Pancreas (tissue), 10 donors: ENCODE measurements at places on chromosomes 16 and 17.

GRCh38 chr16:4920826-4921225, 16.1 kb downstream of the PPL start:
- DNase-seq = no peak
- H3K4me1 ChIP-seq = peaks cover 16% of the 10 kb centered on the region
- H3K4me3 ChIP-seq = no peak overlapping the region
- H3K36me3 ChIP-seq = no peaks in the 10 kb centered on the region
- H3K27me3 ChIP-seq = no peaks in the 10 kb centered on the region

DNA sequence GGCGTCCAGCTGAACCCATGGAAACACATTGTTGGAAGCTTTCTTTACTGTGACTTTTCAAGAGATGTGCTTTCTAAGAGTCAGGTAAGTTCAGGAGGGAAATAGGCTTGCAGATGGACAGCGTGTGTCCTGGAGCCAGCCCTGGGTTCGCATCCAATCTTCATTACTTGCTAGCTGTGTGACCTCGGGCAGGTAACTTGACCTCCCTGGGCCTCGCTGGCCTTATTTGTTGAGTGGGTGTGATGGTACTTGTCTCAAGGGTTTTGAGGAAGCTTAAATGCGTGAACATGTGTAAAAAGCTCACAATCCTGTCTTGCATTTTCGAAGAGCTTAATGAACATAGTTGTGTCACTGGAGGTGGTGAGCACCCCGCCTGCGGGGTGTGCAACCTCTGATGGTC, 11.8 kb downstream of the ADGRG1 start:
- DNase-seq = no peak
- H3K4me1 ChIP-seq = peaks cover 38% of the 10 kb centered on the region
- no peak overlapping the region for H3K4me3 ChIP-seq
- no peaks in the 10 kb centered on the region for H3K27me3 ChIP-seq
- H3K36me3 ChIP-seq = no peaks in the 10 kb centered on the region

DNA sequence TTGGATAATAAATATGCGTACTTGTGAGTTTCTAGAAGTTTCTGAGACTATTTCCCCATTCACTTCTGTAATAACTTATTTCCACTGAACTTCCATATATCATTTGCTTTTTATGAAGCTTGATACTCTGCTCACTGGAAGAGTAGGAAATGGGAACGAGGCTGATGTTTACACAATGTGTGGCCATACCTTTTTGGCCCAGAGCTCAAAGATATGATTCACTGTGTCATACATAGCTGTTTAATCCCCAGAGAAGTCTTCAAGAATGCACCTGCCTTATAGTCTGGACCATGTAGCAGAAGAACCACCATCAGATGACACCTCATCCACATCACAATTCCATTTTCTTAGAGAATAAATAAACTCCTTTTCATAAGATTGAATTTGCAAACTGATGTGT, 40.3 kb upstream of the TEKT3 start:
- H3K27ac ChIP-seq = no peak overlapping the region
- H3K27me3 ChIP-seq = no peaks in the 10 kb centered on the region
- peaks cover 6% of the 10 kb centered on the region for H3K4me1 ChIP-seq
- H3K4me3 ChIP-seq = no peak overlapping the region

- H3K27me3 ChIP-seq = no peaks in the 10 kb centered on the region
- H3K36me3 ChIP-seq = no peaks in the 10 kb centered on the region
- H3K27ac ChIP-seq = no peak overlapping the region
- H3K4me3 ChIP-seq = no peak overlapping the region
Measured at GRCh38 chr17:59067340-59067739, 39.3 kb downstream of the TRIM37 start.

DNA sequence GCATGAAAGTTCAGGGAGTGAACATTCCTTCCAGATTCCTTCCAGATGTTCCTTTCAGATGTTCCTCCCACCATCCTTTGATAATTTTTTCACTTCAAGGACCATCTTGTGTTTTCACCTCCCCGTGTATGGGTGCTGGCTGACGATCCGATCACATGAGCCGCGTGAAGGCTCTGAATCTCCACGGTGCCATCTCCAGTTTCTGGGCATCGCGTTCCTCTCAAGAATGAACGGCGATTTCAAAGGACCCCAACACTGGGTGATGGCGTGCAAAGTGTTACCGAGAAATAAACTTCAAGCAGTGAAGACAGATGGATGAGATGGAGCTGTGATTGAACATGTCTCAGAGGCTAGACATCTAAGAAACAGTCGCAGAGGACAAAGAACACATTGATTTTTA, 245.3 kb downstream of the GSG1L start:
- no peaks in the 10 kb centered on the region for H3K4me1 ChIP-seq
- no peaks in the 10 kb centered on the region for H3K27me3 ChIP-seq
- no peak for DNase-seq

GRCh38 chr16:27238591-27238990, 30.0 kb downstream of the NSMCE1 start:
- DNase-seq = no peak
- no peaks in the 10 kb centered on the region for H3K27me3 ChIP-seq
- peaks cover 10% of the 10 kb centered on the region for H3K4me1 ChIP-seq
- no peak overlapping the region for H3K27ac ChIP-seq

- DNase-seq = no peak
- no peaks in the 10 kb centered on the region for H3K4me1 ChIP-seq
- no peak overlapping the region for H3K27ac ChIP-seq
- H3K36me3 ChIP-seq = no peaks in the 10 kb centered on the region
Measured at GRCh38 chr16:31401436-31401835, 8.3 kb downstream of the ITGAD start.

DNA sequence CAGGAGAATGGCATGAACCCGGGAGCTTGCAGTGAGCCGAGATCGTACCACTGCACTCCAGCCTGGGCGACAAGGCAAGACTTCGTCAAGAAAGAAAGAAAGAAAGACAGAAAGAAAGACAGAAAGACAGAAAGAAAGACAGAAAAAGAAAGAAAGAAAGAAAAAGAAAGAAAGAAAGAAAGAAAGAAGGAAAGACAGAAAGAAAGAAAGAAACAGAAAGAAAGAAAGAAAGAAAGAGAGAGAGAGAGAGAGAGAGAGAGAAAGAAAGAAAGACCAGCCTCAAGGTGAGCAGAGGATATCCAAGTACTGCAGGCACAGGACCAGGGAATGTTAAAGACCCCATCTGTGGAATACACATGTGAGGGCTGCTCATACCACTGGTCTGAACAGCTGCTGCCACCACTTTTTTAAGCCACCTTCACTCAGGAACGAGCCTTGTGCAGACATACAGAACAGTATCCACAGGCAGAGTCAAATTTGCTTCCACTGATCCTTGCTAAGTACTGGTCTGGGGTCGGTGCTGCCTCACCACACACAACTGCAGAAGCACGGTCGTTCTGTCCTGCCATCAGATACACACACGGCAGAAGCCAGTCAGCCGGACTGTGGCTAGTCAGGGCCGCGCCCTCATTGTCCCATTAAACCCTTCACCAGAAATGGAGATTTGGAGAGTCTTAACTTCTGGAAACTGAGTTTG, 7.7 kb downstream of the RAB5C start:
- H3K27me3 ChIP-seq = no peaks in the 10 kb centered on the region
- DNase-seq = no peak
- H3K36me3 ChIP-seq = peaks cover 2% of the 10 kb centered on the region
- H3K4me3 ChIP-seq = no peak overlapping the region

DNA sequence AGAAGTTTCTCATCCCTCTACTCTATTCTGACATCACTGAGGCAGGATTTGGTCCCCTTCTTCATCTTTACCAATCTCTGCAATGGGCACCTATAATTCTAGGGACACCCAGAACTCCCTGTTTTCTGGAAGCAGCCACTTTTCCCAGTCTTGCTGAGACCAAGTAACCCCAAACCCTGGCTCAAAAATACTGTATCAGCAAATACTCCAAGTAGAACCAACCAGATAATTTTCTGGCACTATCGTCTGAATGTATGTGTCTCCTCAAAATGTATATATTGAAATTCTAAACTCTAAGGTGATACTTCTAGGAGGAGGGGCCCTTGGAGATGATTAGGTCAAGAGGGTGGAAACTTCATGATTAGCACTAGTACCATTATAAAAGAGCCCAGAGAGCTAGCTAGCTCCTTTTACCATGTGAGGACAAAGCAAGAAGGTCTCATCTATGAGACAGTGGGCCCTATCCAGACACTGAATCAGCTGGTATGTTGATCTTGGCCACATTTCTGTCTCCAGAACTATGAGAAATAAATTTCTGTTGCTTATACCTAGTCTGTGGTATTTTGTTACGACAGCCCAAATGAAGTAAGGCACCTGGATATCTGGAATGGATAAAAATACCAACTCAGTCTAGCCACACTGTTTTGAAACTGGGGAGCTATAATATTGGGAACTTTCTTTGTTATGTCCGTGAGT, 464.4 kb downstream of the CDH11 start:
- H3K4me3 ChIP-seq = no peak overlapping the region
- no peaks in the 10 kb centered on the region for H3K4me1 ChIP-seq
- no peak for DNase-seq

DNA sequence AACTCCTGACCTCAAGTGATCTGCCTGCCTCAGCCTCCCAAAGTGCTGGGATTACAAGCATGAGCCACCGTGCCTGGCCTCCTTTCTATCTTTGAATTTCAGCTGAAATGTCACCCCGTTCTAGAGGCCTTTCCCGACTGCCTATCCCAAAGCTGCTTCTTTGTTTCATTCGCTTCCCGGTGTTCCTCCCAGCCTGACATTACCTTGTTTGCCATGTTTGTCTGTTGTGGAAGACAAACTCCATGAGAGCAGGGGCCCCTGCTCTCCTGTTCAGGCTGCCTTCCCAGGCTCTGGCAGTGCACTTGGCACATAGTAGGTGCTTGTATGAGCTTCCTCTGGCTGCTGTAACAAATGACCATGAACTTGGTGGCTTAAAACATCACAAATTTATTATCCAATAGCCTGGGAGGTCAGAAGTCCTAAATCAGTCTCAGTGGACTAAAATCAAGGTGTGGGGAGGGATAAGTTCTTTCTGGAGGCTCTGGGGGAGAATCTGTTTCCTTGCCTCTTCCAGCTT, 2.6 kb upstream of the CCL22 start:
- DNase-seq = no peak
- H3K4me1 ChIP-seq = no peaks in the 10 kb centered on the region
- H3K36me3 ChIP-seq = no peaks in the 10 kb centered on the region
- H3K4me3 ChIP-seq = no peak overlapping the region

- DNase-seq = no peak
- no peaks in the 10 kb centered on the region for H3K4me1 ChIP-seq
- H3K36me3 ChIP-seq = no peaks in the 10 kb centered on the region
- no peaks in the 10 kb centered on the region for H3K27me3 ChIP-seq
Measured at GRCh38 chr17:82957961-82958561, 118.2 kb upstream of the ZNF750 start.

DNA sequence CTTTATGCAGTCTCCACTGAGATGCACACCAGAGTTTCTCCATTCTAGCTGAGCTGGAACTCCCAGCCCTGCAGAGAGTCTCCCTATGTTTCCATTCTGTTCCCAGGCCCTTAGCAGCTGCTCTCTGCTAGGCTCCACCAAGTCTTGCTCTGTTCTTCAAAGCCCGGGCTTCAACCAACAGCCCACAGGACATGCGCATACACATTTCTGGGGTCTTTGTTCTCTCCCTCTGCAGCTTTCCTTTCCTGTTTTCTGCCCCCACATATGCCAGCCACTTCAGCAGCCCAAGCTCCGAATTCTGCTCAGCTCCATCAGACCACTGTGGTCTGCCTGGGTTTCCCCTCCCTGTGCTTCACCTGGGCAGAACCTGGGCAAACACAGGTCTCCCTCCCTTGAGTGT, 205.9 kb downstream of the CBLN1 start:
- no peak for DNase-seq
- no peaks in the 10 kb centered on the region for H3K27me3 ChIP-seq
- no peak overlapping the region for H3K27ac ChIP-seq
- H3K4me1 ChIP-seq = no peaks in the 10 kb centered on the region
- no peak overlapping the region for H3K4me3 ChIP-seq

DNA sequence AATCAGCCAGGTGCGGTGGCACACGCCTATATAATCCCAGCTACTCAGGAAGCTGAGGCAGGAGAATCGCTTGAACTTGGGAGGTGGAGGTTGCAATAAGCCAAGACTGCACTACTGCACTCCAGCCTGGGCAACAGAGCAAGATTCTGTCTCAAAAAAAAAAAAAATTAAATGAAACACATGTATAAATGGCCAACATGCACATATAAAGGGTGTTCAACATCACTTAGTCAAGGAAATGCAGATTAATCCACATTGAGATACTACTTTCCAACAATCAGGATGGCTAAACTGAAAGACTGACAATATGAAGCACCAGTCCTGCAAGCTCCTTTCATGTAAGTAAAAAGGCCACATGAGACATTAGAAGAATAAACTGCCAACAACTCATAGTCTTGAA, 20.5 kb downstream of the USP32 start:
- no peak overlapping the region for H3K4me3 ChIP-seq
- no peak for DNase-seq
- peaks cover 9% of the 10 kb centered on the region for H3K4me1 ChIP-seq
- no peaks in the 10 kb centered on the region for H3K27me3 ChIP-seq
- no peak overlapping the region for H3K27ac ChIP-seq

DNA sequence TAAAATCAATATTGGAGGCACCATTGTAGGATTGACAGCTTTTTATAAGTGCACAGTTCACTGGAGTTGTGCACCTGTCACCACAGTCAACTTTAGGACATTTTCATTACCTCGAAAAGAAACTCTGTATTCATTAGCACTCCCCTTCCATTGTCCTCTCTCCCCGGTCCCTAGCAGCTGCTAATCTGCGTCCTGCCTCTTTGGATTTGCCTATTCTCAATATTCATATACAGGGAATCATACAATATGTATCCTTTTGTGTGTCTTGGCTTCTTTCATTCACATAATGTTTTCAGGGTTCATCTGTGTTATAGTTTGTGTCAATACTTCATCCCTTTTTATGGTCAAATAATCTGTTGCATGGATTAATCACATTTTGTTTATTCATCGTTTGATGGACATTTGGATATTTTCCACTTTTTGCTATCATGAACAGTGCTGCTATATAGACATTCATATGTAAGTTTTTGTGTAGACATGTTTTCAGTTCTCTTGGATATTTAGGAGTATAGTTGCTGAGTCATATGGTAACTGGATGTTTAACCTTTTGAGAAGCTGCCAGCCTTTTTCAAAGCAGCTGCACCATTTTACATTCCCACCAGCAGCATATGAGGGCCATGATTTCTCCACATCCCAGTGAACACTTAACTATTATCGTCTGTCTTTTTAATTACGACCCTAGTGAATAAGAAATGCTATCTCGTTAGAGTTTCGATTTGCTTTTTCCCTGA, 9.8 kb downstream of the DNAJA3 start:
- H3K27ac ChIP-seq = no peak overlapping the region
- H3K27me3 ChIP-seq = no peaks in the 10 kb centered on the region
- no peaks in the 10 kb centered on the region for H3K4me1 ChIP-seq
- H3K4me3 ChIP-seq = no peak overlapping the region

DNA sequence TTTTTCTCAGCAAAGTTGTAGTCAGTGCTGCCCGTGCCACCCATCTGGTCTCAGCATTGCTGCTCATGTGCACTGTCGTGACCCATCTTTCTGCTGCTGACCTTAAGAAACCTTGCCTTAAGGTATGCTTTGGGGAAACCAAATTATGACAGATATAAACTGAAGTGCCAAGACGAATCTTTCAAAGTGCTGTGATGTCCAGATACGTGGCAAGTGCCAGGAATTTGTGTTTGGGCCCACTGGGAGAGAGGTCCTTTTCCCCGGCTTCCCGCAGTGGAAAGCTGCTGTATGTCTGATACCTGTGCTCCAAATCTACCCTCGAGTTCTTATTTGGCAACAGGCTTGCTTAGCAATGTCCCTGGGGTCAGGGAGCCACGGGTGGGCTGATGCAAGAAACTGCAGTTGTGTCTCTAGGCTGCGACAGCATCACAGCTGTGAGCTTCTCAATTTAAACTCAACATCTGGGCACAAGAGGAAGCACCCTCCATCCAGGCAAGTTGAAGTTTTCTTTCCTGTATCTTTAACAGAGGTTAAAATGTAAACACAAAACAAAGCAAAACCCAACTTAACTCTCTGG, 30.3 kb upstream of the TOX3 start:
- no peak for DNase-seq
- peaks cover 47% of the 10 kb centered on the region for H3K4me1 ChIP-seq
- H3K27me3 ChIP-seq = no peaks in the 10 kb centered on the region
